ENCODE measurements at places on chromosomes 12 and 14.

DNA sequence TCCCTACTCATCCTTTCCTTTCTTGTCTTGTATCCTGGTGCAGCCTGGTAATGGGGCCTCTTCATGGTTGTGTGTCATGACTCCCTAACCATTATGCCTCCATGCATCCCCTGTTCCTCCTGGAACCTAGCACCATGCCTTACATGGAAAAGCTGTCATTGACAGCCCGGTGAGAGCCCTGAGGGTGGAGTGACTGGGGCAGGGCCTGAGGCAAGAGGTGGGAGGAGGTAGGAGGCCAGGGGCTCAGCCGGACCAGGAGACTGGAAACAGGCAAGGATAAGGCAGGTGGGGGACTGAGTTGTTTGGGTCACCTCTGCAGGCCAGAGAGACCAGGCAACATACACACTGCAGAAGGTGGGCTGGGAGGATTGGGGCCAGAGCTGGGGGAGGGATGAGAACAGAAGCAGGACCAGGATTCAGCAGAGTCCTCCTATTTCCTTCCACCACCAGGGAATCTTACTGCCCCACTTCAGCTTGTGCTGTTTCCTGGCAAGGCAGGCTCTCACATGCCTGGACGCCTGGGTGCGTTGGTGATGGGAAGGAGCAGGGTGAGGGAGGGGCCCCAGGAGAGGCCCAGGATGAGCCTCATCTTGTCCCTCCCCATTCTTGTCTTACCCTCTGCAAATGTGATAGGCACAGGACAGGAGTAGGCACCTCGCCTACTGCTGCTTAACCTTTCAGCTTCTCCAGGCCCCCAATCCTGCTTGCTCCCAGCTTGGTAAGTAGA lies at the start of gene LTB4R2:
LTB4R2 (plus strand) TSS at position 603 of the 727 bp plus-strand sequence. CDS start 525 bp downstream, outside the sequence.
- no peak for DNase-seq

DNA sequence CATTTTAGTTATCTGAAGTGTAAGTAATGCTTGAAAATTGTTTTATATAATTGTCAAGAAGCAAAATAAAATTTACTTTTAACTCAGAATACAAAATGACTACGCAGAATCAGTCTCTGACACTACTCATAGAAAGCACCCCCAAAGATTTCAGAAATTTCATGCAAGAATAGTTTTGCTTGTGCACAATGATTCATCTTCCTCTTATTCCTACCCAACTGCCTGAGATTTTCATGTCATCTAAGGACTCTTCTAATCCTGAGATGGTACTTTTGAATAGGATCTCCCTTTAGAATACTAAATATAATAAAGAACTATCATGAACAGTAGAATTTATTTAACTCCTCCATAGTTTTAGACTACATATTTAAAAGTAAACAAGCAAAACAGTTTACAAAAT lies 485.3 kb upstream of the MGAT4C start:
- no peak for DNase-seq

DNA sequence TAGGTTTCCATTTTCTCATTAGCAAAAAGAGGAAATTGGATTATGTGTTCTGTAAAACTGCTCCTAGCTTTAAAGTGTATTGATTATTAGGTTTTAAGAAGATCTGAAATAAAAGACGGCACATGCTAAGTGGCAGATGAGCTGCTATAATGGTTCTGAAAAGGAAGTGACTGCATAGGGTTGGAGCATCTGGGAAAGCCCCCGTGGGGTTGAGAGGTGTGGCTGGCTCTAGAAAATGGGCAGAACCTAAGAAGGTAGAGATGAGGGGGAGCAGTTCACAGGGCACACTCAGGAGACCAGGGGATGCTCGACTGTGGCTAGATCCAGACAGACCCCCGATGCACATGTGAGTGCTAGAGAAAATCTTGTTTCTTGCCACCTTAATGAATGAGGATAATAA lies 1.9 kb downstream of the IFNG-AS1 start:
- DNase-seq, result no peak

DNA sequence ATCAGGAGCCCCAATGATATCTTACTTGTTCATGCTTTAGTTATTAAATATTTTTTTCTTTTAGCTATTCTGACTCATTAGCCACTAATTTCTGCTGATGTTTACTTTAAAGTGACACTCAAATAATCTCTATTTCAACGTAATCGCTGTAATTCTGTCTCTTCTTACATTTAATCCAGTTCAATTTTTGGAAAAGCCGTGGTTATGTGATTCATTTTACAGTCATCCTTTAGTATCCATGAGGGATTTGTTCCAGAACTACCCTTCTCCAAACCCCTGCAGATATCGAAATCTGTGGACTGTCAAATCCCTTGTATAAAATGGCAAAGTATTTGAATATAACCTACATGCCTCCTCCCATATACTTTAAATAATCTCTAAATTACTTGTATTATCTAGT lies 1103.4 kb downstream of the LRFN5 start:
- DNase-seq, result no peak

Data from activated CD4-positive, alpha-beta T cell treated with anti-CD3 and anti-CD28 coated beads, Interleukin-2, amount 10 ng/mL, durations not matched to agents 7 days and 5 days (primary cell).